ENCODE measurements at places on chromosomes 12 and 14.

DNA sequence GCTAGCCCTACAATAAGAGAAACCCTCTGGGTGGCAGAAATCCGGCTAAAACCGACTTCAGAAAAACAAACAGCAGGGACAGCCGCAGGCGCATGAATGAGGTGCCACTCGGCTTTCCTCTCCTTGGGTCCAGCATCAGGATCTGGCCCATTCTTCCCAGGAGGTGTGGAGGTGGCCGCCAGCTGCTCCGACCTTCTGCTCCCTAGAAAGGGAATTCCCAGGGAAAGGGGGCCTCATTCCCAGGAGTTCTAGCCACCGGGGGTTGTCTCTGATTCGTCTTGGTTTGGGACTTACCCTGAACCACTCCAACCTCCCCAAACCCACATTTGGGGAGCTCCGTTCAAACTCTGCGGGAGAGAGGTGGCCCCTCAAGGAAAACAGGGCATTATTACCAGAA lies 13.0 kb downstream of the PAPLN start:
- no peak for DNase-seq

- DNase-seq: peak; percentile 38
These were observed 28.2 kb downstream of the WBP11 start for GRCh38 chr12:14774906-14775635.

DNA sequence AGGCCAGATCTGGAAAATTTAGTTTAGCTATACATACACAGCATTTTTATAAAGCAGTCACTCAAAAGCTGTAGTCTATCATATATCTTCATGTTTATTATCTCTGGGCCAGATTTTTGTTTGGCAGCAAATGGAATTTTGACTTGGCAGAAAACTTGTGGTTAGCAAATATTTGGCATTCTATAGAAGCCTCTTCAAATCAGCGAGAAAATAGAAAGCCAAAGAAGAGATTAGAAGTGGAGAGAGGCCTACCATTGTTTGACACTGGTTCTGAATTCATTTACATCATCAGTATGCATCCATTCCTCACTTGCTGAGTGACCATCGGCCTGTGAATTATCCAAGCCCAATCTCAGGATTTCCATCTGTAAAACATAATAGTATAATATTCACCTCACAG lies 1077.6 kb downstream of the GALC start:
- DNase-seq: no peak

- DNase-seq: no peak
These were observed 46.3 kb upstream of the SLC38A4 start for GRCh38 chr12:46872135-46872534.

DNA sequence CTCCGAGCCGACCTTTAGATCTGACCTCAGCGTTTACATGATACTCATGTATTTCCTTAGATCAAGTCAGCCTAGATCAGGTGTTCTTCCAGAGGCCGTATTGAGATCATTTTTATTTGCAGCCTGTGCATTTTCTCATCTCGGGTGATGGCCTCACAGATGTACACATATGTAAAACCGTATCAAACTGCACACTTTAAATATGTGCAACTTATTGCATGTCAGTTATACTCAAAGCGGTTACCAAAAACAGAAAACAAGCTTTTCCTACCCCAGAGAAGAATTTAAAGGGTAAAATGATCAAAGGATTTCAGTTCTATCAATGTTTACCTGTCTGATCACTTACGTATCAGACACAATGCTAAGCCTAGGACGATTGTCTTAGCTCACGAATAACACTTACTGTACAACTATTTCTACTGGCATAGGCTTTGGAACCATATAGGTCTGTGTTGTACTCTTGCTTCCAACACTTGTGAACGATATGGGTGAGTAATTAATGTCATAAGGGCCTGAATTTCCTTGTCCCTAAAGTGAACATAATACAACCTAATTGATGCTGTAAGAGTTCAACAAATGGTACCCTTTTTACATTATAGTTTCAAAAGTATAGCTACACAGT lies 628 bp upstream of the LLPH start:
- no peak for DNase-seq

DNA sequence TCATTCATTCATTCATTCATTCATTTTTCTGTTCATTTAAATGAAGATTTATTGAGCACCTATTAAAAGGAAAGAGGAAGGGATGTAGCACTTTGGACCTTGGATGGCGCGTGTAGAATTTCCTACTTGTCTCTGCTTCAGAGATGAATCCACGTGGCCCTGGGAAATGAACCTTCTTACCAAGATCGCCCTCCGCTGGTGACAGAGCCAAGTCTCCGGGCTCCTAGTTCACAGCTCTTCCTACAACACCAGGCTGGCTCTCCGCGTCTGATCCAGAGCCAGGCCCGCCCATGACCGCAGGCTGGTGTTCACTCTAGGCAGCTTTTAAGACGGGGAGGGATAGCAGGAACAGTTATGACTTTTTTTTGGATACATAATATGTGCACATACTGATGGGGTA lies 70.9 kb upstream of the PIWIL1 start:
- DNase-seq: no peak

- DNase-seq: no peak
These were observed 7.7 kb upstream of the SERPINA6 start for GRCh38 chr14:94330857-94331256.

- DNase-seq: peak; percentile 85
These were observed at the start of gene UNC119B for GRCh38 chr12:120710031-120710804. UNC119B (plus strand) TSS chr12:120710458; CDS start chr12:120710475, 17 bp downstream.

DNA sequence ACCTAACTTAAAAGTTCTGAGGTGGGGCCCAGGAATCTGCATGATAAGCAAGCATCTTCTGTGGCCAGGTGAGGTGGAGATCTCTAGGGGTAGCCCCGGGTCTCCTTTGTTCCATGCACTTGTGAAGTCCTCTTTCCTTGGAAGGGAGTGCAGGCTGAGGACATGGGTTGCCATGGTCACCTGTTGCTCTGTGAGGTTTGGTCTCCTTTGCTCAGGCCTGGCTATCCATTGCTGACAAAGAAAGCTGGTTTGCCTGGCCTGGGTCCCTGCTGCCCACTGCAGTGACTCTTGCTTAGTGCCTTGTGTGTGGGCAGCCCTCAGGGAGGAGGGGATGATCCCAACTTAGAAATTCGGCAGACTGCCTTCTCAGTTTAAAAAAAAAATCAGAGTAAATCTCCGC lies 11.1 kb downstream of the NRXN3 start:
- DNase-seq: no peak

DNA sequence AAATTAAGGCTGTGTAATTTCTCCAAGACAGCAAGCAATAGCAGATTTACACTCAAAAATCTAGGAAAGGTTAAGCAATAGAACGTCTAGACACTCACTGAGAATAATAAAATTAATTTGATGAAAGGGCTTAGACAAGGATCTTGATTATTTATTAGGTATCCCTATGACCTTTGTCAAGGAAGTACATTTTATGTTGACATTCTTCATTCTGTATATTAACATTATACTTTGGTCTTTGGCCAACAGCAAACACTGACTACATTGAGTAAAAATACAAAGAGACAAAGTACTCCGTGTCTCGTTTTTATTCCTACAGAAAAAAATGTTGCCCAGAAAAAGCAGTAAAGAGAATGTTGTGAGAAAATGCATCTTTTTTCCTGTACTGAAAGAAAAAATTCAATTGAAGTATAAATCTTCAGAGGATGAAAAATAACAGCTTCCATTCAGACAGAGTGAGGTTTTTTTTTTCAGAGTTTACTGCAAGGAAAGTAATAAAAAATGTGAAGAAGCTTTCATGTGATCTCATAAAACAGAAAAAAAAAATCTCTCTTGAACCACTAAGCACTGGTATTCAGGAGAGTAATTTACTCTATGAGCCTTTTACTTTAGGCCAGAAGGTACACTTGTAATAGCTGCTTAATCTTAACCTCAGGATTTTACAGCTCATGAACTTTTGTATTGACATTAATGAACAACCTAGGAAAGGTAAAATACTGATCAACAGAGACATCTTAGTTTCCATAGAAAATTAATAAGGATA lies 605.0 kb downstream of the FSCB start:
- DNase-seq: no peak

GRCh38 chr12:111034083-111034885 lies 113.9 kb upstream of the MYL2 start:
- DNase-seq: no peak

DNA sequence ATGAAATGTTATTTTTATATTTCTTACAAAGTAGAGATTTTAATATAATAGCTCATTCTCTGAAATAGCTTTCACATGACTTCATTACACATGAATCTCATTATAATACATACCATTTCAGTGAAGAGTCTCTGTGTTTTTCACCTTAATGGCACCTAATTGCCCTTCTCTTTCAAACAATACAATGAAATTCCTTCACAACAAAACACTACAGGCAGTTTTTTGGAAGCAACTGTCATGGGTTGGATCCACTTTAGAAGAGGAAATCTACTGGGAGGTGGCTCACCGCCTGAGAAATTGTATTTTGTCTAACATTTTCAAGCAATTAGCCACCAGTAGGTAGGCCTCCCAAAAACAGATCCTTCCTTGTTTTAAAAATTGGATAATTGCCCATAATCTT lies 40.3 kb upstream of the RGS6 start:
- no peak for DNase-seq

DNA sequence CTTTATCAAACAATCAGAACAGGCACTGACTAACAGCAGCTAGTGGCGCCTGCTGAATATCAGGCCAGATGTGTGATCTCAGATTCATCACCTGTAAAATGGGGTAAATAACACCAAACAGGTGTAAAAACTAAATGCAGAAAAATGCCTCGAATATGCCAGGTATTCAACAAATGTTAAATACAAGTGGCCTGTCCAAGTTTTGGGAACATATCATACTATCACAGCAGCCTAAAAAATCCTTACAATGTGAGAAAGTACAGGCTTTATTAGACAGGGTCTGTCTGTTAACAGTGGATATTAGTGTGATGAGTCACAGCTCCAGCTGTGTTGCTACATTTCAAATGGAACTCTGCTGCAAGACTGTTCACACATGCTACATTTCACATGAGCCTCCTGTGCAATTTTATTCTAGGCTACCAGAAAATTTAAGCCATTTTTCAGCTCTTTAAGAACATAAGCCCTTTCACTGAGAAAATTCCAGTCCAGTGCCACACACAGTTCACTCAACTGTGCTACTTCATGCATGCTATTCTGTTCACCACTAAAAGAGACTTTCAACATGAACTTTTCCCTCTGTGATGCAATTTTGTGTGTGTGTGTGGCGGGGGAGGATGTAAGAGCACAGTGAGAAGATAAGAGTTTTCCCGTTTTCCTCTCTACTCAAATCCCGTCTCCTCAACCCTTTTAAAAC lies 56.7 kb downstream of the MSRB3 start:
- DNase-seq: peak; percentile 78

DNA sequence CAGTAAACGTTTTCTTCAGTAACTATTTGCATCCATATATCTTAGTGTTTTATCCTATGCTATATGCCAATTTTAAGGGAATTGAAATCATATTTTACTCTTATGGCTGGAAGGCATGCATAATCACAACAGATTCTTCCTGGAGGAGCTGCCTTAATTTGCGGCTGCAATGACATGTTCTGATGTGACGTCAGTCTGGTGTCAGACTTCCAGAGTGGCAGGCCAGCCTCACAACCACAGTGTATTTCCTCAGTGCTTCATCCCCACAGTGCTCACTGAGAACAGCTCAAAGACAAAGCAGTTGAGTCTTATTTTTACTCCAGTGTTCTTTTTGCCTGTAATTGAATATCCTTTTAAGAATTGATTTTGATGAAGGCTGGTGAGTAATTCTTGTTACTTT lies 107.1 kb downstream of the PLEKHA5 start:
- DNase-seq: no peak

- peak; percentile 98 for DNase-seq
These were observed at the start of gene DDX23 for GRCh38 chr12:48851883-48852733. DDX23 (minus strand) TSS chr12:48852163; CDS start chr12:48845782, 6,381 bp downstream.

- no peak for DNase-seq
These were observed 76.1 kb downstream of the SLC24A4 start for GRCh38 chr14:92398888-92399636.

DNA sequence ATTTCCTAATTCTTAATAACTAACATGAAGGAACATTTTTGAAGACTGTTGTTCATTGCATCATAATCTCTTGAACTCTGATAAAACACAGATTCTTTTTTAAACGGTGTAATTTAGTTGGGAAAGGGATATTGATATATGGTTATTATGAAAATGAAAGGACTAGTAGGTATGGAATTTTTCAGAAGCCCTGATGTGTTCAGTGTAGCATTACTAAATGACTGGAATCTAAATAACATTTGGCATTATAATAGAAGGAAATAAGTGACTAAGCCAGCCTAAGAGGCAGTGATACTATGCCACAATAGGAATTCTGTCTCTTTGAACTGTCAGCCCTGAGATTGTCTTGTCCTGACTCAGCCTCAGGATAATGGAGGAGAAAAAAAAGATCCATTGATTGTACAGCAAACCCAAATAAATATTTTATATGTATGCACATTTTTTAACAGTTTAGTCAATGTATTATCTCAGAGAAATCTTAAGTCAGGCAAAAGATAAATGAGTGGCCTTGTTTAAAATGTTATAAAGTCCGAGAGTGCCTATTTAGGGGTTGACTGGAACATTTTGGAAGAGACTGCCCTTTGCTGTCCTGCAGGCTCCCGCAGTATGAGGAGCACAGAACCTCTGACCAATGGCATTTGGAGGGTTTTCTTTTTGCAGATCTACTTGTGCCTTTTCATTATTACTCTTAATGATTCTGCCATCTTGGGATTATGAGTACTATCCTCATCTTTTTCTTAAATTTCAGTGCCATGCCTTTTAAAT lies 271.2 kb downstream of the EGLN3 start:
- peak; percentile 79 for DNase-seq

GRCh38 chr12:111585690-111586089 lies 13.4 kb downstream of the ATXN2 start:
- DNase-seq: no peak

DNA sequence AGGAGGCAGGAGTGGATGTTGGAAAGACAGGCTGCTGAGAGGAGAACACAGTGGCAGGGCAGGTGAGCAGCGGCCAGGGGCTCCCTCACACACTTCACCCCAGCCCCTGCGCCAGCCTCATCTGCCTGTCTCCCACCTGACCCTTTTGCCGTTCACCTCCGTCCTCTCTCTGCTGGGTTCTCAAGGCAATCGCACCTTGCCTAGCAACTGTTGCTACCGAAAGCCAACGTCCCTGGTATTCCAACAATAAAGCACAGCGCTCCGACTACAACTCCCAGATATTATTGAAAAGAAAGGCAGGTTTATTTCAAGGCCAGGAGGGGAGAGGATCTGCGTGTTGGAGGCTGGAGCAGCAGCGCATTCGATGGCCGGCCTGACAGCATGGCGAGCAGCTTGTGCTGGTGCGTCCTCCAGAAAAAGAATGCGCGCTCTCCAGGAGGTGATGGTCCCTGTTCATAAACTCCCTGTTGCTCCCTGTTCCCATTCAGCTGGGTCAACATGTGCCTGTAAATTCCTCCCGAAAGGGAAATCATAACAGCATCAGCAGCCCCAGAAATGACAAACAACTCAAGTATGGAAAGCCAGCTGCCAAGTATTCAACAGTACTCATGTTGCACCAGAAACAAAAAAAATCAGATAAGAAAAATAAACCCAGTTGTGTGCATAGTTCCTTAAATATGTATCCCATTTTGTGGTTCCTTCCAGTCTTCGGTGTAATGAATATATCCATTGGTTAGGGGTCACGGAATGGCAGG lies 153.0 kb upstream of the DIO3 start:
- DNase-seq: peak; percentile 50

GRCh38 chr12:78802593-78802992 lies 62.0 kb upstream of the SYT1 start:
- DNase-seq: peak; percentile 25

All from AG08395 (cell line).